ENCODE measurements at places on chromosomes 7 and 10.

- DNase-seq = no peak
These were observed 71.5 kb upstream of the FAM133B start for GRCh38 chr7:92661651-92662050.

DNA sequence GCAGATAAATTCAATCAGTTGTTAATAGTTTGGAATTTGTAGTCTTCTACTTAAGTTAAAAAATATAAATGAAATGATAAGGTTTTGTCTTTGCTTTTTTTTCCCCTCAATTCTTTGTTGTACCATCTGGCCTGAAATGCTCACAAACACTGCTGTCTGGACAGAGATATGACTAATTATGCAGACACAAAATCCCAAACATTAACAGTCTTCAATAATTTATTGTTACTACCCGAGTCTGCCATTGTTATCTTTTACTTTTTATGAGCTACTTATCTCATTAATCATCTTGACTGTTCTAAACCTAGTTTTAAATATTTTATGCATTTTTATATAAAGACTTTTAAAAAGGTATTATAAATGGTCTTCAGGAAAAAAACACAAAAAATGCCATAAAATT lies 64.7 kb upstream of the THSD7A start:
- DNase-seq = peak; percentile 1

GRCh38 chr7:137507096-137507495 lies 163.6 kb upstream of the PTN start:
- DNase-seq = no peak

DNA sequence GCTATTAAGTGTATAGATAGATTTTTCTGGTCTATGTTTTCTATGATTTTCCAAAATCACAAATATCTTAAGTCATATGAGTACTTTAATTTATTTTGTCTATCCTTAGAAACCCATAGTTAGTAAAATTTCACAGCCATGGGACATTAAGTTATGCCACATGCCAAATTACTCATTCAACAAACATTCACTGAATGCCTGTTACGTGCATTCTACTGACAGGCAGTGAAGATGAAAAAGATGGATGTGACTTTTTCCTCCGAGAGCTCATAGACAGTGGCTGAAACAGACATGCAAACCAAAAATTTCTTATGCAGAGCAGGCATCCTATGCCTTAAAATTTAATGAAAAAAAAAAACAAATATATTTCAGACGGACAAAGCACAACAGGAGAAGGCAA lies 84.9 kb downstream of the CHRM2 start:
- DNase-seq = peak; percentile 90

GRCh38 chr10:78746155-78746763 lies 322.5 kb upstream of the ZMIZ1 start:
- DNase-seq = no peak

DNA sequence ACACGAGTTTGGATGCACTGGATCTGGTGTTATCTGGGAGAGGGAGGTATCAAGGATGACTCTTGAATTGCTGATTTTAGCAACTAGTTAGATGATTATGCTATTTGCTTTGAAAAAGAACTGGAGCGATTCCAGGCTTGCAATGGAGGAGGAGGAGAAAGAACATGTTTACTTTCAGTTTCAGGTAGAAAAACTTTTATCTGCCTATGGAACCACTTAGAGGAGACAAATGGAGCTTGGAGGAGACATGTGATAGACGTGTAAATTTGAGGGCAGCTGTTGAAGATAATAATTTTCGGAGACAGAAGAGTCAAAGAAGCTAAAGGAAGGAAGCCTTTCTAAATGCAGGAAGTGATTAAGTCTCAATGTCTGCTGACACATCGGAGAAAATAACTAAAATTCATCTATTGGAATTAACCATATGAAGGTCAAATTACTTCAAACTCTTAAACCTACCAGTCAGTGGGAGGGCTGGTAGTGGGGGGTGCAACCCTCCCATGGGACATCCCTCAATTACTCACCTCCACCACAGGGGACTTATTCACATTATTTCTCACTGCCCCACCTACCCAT lies 56.4 kb upstream of the GNAI1 start:
- peak; percentile 51 for DNase-seq

Data from fibroblast of skin of abdomen (primary cell).